Stimulated activated CD8-positive, alpha-beta memory T cell treated with anti-CD3 and anti-CD28 coated beads, Interleukin-15, amount 100 ng/mL, for 1 hour (primary cell): ENCODE measurements at places on chromosomes 11 and 22.

DNA sequence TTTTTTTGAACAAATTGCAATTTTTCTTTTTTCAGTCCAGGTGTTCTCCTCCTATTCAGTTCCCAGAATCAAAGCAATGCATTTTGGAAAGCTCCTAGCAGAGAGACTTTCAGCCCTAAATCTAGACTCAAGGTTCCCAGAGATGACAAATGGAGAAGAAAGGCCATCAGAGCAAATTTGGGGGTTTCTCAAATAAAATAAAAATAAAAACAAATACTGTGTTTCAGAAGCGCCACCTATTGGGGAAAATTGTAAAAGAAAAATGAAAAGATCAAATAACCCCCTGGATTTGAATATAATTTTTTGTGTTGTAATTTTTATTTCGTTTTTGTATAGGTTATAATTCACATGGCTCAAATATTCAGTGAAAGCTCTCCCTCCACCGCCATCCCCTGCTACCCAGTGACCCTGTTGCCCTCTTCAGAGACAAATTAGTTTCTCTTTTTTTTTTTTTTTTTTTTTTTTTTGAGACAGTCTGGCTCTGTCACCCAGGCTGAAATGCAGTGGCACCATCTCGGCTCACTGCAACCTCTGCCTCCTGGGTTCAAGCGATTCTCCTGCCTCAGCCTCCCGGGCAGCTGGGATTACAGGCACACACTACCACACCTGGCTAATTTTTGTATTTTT is 6.2 kb upstream of the UBE4A start:
- DNase-seq = no peak

GRCh38 chr11:9646324-9646723 is 17.6 kb upstream of the SWAP70 start:
- DNase-seq = no peak

DNA sequence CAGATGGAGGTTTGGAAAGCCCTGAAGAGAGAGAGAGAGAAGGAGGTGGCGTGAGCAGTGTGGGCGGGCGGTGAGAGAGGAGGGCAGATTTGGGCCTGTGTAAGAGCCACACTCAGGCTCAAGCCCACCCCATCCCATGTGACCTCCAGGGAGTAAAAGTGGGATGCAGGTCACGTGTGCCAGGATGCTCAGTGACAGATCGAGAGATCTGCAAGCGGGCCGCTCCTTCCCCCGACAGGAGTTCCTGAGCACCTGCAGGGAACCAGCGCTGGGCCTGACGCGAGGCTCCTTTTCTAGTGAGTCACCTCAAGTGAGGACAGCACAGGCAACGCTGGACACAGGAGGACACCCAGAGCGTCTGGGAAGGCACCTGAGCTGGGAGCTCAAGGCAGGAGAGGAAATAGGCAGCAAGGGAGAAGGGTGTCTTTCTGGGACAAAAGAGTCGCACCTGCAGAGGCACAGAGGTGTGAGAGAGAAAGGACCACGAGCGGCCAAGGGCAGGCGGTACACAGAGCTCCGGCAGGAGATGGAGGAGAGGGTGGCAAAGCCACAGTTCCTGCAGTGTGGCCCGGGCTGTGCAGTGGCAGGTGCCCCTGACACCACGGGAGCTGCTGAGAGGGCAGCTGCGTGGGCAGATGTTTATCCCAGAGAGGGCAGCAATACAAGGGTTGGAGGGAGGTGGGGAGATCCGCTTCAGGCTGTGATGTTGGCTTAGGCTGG is 1294.8 kb downstream of the TBC1D22A start:
- no peak for DNase-seq

- DNase-seq = no peak
Measured at GRCh38 chr11:130088919-130089673, 19.4 kb downstream of the APLP2 start.

DNA sequence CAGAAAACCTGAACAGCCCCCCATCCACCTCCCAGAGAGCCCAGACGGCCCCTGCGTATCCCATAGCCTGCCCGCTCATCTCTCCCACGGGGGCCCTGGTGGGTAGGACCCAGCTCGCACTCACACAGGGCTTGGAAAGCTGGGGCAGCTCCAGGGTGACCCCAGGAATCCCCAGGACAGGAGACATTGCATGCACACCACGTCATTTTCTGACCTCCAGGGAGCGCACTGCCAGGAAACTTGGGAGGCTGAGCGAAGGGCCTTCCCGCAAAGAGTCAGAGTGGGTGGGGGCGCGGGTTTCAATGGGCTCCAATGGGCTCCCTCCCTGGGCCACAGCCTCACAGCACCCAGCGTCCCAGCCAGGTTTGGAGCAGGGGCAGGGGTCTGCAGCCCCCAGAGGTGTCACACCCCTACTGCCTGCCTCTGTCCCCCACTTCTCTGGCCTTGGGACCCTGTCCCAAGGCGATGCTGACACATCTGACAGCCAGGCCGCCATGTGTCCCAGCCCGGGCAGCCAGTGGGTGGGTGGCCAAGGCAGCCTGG is 8.2 kb upstream of the SYT8 start:
- DNase-seq = no peak

GRCh38 chr11:30282289-30282631 is 40.6 kb upstream of the ARL14EP start:
- DNase-seq = no peak

GRCh38 chr11:117631336-117632140 is 165.5 kb downstream of the DSCAML1 start:
- no peak for DNase-seq

- DNase-seq = no peak
Measured at GRCh38 chr11:122334546-122335339, 218.7 kb upstream of the BLID start.

DNA sequence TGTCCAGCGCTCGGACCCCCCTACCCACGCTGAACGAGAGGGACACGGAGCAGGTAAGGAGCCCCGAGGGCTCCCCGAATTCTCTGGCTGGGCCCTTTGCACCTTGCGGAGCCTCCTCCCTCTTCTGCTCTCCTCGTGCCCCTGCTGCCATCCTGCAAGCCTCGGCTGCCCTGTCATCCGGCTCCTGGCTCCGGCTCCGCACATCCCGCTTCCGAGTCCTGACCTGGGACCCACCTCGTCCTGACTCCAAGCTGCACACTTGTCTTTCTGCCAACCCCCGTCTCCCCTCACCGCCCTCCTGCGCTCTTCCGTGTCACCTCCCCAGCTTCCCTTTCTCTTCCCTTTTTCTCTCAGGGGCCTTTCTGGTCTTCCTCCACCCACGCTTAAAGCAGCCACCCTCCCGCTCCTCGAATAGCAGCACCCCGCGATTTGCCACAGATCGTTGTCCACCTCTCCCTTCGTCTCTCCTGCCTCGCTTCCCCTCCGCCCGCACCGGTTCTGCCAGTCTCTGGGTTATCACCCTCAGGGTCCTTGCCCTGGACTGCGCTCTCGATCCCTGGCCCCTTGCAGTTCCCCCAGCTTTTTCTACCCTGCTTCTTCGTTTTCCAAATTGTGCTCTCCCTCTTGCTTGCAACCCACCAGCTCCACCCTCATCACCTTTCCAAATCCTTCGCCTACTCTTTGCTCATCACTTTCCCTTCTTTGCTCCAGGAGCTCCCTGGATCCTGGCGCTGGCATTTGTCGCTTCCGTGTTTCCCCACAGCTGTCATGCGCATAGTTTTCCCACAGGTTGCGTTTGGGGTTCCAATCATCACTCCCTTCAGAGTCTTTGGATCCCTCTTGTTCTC is 822 bp downstream of the MARK2 start:
- no peak for DNase-seq

DNA sequence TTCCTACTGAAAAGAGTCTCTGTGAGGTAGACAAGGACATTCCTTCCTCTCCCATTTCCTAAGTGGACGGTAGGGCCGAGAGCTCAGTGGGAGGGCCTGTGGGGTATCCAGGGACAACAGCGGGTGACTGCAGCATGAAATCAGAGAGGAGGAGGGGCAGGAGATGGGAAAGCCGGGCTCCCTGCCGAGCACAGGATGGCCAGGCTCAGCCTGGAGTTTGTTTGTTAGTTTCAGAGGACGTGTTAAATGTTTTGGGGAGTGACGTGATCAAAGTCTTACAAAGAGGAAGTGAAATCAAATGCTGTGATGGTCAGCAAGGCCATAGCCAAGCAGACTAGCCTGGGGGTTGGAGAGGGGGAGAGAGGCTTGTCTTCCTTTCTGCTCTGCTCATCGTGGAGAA is 152.7 kb downstream of the ADAMTS15 start:
- no peak for DNase-seq

DNA sequence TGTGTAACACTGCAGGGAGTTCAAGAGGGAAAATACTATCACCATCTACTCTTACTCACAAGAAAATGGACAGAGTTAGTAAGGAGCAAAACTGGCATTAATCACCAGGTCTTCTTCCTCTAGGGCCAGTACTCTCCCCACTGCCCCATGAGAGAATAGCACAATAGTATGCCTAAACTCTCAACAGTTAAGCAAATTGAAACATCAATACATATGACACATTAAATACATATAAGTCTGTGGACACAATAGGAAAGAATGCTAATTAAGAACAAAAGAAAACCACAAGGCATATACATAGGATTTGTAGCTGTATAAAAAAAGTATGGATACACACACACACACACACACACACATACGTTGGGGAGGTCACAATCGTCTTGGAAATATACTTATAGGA is 197.9 kb upstream of the BDNF start:
- DNase-seq = no peak

GRCh38 chr22:33361581-33361980 is 303.4 kb upstream of the SYN3 start:
- DNase-seq = no peak

DNA sequence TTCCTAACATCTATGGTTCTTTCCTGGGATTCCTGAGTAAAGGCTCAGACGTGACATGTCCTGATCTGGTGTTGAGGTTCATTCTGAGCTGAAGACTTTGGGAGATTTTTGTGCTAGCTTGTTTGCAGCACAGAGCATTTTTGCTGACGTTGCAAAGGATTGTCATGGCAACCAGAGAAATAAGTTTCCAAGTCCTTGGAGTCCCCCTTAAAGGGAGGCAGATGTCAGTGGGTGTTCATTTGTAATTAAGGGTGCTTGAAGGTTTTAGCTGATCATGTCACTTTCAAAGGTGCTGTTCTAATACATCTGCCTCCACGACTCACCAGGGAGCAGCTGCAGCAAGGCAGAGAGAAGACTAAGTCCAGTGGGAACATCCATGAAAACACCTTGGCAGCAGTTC is 5.4 kb upstream of the SYN3 start:
- no peak for DNase-seq

- DNase-seq = no peak
Measured at GRCh38 chr11:69106031-69106811, 49.5 kb upstream of the SMIM38 start.

GRCh38 chr22:16847271-16847670 is 22.1 kb upstream of the XKR3 start:
- no peak for DNase-seq

- DNase-seq = no peak
Measured at GRCh38 chr11:11125618-11126017, 227.4 kb downstream of the CSNK2A3 start.

DNA sequence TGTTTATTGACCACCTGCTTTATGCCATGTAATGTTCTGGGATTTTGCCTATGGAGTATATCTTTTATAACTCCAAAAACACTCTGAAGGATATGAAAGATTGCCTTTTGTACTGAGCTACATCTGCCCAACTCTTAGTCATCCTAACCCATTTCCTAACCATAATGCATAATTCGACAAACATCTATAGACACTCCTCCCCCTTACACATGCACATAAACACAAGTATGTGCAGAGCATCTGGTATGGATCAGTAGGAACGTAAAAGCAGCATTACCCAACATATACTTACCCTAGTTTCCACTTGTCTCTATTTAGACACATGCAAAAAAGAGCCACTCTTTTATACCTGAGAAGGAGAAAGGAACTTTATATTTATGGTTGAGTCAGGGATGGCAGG is 272.8 kb downstream of the FAM76B start:
- no peak for DNase-seq

GRCh38 chr11:73141309-73142127 is 600 bp downstream of the FCHSD2 start:
- DNase-seq = peak; percentile 25

- DNase-seq = no peak
Measured at GRCh38 chr11:45678976-45679375, 13.6 kb upstream of the CHST1 start.

DNA sequence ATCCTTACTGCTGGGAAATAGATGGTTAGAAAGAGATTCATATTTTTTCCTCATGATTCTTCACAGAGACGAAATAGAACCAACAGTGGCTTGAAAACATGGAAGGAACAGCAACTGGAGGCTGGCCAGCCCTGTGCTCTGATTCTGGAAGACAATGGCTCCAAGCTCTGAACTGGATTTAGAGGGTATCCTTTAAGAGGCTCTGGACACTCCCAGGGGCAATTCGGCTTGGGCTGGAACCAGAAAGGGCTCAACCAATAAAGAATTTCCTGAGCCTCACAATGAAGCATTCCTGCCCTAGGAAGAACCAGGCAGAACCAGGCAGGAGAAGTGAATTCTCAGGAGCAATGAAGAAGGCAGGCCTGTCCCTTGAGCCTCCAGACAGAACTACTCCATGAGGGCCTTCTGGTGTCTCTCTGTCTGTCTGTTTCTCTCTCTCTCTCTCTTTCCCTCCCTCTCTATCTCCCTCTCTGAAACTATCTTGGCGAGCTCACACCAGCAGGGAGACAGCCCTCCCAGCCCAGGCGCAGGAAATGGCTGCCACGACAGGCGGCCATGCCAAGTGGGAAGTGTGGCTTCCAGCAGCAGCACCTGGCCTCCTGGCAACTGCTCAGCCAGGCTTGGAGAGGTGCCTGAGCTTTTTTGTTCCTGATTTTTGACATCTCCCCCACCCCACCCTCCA is 93.3 kb downstream of the RCN1 start:
- DNase-seq = no peak

GRCh38 chr22:38108561-38109319 is 1.7 kb downstream of the BAIAP2L2 start:
- no peak for DNase-seq

GRCh38 chr11:97979741-97980140 is 1041.0 kb upstream of the CNTN5 start:
- DNase-seq = no peak

GRCh38 chr11:10838083-10838482 is 19.8 kb downstream of the ZBED5 start:
- DNase-seq = no peak
